ENCODE measurements at places on chromosomes 5 and 9. TPM values are rescaled to one million over a fixed set of nuclear protein-coding genes. Genes with fewer than 3 reads are reported as not detected.

Gene LRRC19
- total RNA-seq, result not detected

Gene ROR2
- 10.2 TPM for total RNA-seq

Gene IRX2
- total RNA-seq, result not detected

Gene HAVCR1
- not detected for total RNA-seq

- H3K27ac ChIP-seq, result no peak overlapping the region
- peaks cover 3% of the 10 kb centered on the region for H3K36me3 ChIP-seq
- no peak for DNase-seq
- H3K4me3 ChIP-seq, result no peak overlapping the region
- H3K27me3 ChIP-seq, result no peaks in the 10 kb centered on the region
Observed at GRCh38 chr5:76152161-76152560, 69.0 kb downstream of the SV2C start.

DNA sequence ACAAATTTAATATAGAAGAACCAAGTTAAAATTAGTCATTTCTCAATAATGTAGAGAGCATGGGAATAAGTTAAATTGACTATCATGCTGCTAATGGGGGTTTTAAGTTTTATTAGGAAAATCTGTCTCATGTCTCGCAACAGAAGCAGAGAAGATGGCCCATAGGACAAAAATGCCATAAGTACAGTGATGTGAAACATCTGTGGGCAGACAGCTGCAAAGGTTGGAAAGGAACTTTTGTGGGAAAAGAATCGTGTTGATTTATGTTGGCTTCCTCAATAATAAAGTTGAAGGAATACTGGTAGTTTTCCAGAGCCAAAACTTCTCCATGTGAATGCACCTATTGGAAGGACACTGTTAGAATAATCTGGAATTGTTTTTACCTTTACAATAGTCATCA, 44.8 kb downstream of the VCAN start:
- no peaks in the 10 kb centered on the region for H3K27me3 ChIP-seq
- no peak overlapping the region for H3K4me3 ChIP-seq
- H3K4me1 ChIP-seq, result no peaks in the 10 kb centered on the region
- no peak for DNase-seq
- H3K36me3 ChIP-seq, result no peaks in the 10 kb centered on the region

DNA sequence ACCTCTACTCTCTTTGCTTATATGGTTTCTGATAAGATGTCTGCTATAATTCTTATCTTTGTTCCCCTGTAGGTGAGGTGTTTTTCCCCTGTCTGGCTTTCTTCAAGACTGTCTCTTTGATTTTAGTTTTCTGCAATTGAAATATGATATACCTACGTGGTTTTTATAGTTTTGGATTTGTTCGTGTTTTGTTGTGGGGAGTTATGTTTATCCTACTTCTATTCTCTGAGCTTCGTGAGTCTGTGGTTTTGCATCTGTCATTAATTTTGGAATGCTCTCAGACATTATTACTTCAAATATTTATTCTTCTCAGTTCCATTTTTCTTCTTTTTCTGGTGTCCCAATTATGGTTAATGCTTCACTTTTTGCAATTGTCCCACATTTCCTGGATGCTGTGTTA, 521.3 kb downstream of the KCTD16 start:
- no peaks in the 10 kb centered on the region for H3K27me3 ChIP-seq
- H3K4me3 ChIP-seq, result no peak overlapping the region
- H3K27ac ChIP-seq, result no peak overlapping the region
- no peak for DNase-seq
- H3K36me3 ChIP-seq, result no peaks in the 10 kb centered on the region
